ENCODE measurements at places on chromosomes 11 and 22.

GRCh38 chr11:67099831-67100324 lies 19.2 kb upstream of the KDM2A start:
- DNase-seq, result no peak

DNA sequence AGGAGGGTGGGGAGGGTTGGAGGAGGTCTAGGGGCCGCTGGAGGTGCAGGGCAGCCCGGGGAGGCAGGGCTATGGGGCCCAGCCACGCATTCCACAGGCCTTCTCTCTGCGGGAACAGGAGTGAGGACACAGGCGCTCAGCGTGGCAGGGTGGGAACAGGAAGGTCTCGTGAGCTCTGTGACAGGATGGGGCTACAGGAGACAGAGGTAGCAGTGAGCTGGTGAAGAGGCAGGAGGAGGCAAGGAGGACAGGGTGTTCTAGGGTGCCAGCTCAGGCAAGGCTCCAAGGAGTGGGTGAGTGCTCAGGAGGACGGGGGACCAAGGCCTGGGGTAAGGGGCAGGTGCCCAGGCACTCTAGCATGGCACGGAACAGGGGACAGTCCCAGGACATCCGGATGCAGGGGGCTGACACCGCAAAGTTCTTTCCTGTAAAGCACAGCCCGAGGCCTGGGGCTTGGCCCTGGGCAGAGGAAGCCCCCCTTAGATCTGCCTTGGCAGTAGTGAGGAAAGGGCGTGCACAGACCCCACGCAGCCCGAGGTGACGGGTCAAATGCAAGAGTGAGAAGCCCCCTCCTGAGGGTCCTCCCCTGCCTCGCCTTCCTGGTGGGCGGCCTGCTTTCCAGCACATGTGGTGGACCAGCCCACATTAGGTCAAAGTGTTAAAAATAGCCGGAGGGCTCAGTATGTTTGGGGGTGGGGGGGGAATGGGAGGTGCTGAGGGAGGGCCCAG lies 4.7 kb upstream of the NEAT1 start:
- DNase-seq, result peak; percentile 93

DNA sequence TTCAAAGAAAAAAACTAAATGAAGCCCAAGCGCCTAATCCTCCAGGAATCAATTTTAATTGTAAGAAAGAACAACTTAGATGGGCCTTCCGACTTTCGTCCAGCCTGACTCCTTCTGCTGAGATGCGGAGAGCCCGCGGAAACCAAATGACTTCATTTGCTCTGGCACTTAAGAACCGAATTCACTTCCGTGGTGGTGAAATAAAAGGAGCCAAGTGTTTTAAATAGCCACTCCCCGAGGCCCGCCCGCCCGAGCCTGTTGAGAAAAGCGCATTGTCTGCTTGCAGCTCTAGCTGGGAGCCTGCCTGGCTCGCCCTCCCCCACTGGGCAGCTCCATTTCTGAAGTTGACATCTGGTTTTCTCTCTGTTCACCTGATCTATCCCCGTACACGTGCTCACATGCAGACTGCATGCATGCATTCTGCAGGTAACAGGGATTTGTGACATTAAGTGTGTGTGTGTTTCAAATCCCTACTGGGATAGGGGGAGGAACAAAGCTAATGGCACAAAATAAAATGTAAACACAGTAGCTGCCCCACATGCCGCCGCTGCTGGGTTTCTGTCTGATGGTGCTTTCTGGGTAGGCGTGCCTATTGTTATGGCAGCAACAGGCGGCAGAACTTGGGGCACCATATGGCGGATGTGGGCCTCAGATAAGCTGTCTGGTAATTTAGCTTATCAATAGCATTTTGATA lies 6.2 kb downstream of the TEAD1 start:
- no peak for DNase-seq

- no peak for DNase-seq
Observed at GRCh38 chr22:32880061-32880460, 78.6 kb downstream of the TIMP3 start.

All from spleen (tissue), 13 donors.